Bronchus fibroblast of lung (primary cell): ENCODE measurements at places on chromosomes 3 and 15. TPM values are rescaled to one million over a fixed set of nuclear protein-coding genes. Genes with fewer than 3 reads are reported as not detected.

CYP1A2 gene
- not detected in 2 replicates for total RNA-seq

ACAN gene
- under 0.01 and 0.17 TPM in 2 replicates for total RNA-seq

MYO9A gene
- 10.1 and 10.3 TPM in 2 replicates for total RNA-seq

GAP43 gene
- 0.45 and 0.50 TPM in 2 replicates for total RNA-seq

LRIG1 gene
- total RNA-seq: 17.7 and 19.5 TPM in 2 replicates

CAMKV gene
- total RNA-seq: not detected in 2 replicates

DUOX2 gene
- not detected in 2 replicates for total RNA-seq

CCR8 gene
- total RNA-seq: not detected in 2 replicates

TICRR gene
- total RNA-seq: 8.0 and 10.3 TPM in 2 replicates

ZNF620 gene
- total RNA-seq: 0.67 and 1.0 TPM in 2 replicates

GATM gene
- total RNA-seq: 0.15 TPM in 1 of 2 replicates, not detected in the other

EHD4 gene
- total RNA-seq: 25.9 and 27.4 TPM in 2 replicates

KIF7 gene
- 7.6 and 8.6 TPM in 2 replicates for total RNA-seq

CKMT1A gene
- not detected in 2 replicates for total RNA-seq

LOXL1 gene
- total RNA-seq: 112 and 113 TPM in 2 replicates

NANOGP8 gene
- not detected in 2 replicates for total RNA-seq

PCOLCE2 gene
- 1.3 and 1.5 TPM in 2 replicates for total RNA-seq

RASGRP1 gene
- total RNA-seq: not detected in 2 replicates

BCL2A1 gene
- not detected in 2 replicates for total RNA-seq

P2RY14 gene
- total RNA-seq: not detected in 2 replicates

FETUB gene
- not detected in 2 replicates for total RNA-seq

NR2E3 gene
- not detected in 2 replicates for total RNA-seq

STRA6 gene
- 0.17 and 0.30 TPM in 2 replicates for total RNA-seq

LSAMP gene
- total RNA-seq: 1.6 and 2.0 TPM in 2 replicates
